ENCODE measurements at places on chromosomes 7 and 10.

- DNase-seq, result no peak
These were observed 82.2 kb downstream of the TSPAN12 start for GRCh38 chr7:120775755-120776154.

DNA sequence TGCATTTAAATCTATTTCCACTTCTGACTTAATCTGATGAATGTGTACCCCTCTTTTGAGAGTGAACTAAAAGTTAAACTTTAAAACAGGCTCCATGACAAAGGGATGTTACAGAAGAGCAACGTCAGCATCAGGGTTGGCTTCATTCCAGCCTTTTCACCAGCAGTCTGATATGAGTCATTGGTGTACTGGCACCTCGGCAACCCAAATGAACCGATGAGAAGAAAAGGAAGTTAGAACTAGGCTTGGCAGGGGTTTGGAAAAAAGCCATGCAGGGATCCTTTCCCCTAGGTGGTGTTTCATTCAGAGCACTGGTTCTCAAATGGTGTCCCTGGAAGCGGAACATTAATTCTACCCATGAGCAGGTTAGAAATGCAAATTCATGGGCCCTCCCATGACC, 53.6 kb downstream of the SEC61G start:
- DNase-seq, result peak; percentile 76

DNA sequence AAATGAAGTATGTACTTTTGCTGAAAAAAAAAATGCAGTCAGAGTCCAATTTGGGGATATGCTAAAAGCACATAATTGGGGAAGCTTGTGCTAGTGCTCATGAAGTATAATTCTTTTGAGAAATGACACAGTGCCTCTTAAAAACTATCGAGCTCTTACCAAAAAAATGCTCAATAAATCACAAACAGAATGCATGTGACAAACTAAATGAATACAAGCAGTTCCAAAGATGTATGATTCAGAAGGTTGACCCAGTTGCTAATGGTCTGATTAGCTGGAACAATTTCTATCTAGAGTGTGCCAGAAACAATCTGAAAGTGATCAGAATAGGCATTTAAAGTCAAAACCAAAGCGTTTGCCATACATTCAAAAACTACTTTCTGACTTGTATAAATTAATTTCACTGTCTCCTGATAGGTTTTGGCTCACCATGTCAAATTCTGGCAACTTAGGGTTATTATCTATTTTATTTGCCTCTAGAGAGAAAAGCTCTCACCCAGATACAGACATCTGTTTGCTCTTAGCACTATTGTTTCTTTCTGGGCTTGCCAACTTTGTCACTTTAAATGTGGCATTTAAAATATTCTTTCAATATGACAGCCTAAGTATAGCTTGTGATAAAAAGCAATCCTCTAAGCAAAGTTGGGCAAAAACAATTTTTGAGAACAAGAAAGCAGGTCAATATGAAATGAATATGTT, 114.7 kb upstream of the AHR start:
- no peak for DNase-seq

GRCh38 chr10:69220041-69220451, at the start of gene HKDC1:
HKDC1 (plus strand) TSS chr10:69220332; CDS start chr10:69220436, 104 bp downstream.
- DNase-seq, result no peak

- DNase-seq, result no peak
These were observed 322.8 kb upstream of the ANKRD30A start for GRCh38 chr10:36802490-36803153.

DNA sequence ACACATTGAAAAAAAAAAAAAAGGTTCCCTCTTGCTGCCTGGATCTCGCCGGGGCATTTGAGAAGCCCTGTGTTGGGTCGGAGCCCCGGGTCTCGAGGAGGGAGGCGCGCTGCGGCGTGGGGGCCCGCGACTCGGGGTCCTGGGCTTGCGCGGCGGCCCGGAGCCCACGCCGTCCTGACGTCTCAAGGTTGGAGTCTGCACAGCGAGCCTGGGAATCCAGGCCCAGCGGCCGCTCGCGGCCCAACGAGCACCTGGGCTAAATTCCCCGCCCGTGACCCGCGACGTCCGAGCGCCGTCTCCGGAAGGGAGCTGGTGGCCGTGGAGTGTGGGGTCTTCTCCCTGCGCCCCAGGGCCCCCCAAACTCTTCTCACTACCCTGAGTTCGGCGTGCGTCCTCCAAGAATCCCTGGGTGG, 1.4 kb upstream of the CTBP2 start:
- DNase-seq, result no peak

- no peak for DNase-seq
These were observed 222.8 kb upstream of the PRKCQ start for GRCh38 chr10:6802759-6803426.

DNA sequence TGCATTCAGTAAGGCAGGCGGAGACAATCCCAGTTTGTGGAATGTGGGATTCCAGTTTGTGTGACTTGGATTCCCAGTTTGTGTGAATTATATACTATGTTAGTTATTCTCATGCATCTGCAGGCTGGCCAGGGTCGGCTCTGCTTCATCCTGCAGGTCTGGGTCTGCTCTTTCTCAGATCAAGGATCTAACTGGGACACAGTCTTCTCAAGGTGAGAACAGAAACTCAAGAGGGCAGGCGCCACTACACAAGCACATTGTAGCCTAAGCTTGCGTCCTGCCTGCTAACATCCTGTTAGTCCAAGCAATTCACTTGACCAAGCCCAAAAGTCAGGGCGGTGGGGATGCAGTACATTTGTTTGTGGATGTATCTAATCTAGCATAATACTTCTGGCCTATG, 131.1 kb downstream of the SNX10 start:
- DNase-seq, result no peak

DNA sequence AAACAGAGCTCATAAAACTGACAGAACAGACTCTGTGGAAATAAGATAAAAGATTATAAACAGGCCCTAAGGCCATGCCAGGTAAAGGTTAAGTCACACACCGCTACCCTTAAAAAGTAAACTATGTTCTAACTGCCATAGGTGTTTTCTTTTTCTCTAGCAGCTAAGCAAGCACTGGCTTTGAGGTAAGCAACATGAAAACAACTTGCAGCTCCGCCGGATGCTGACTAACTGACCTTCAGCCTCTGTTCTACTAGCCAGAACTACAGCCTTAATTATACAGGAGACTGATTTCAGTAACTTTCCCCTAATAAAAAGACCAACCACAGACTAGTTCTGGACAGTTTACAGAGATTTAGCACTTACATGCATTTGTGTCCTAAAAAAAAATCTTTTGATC, 708.3 kb downstream of the CCSER2 start:
- DNase-seq, result no peak

- DNase-seq, result no peak
These were observed 816.4 kb downstream of the GRM8 start for GRCh38 chr7:126436213-126436868.

- DNase-seq, result no peak
These were observed 5.5 kb downstream of the FAM3C start for GRCh38 chr7:121390617-121391016.

- DNase-seq, result no peak
These were observed 29.4 kb downstream of the LSMEM1 start for GRCh38 chr7:112510001-112510742.

GRCh38 chr10:21314111-21314626, 211.3 kb downstream of the SKIDA1 start:
- DNase-seq, result no peak

DNA sequence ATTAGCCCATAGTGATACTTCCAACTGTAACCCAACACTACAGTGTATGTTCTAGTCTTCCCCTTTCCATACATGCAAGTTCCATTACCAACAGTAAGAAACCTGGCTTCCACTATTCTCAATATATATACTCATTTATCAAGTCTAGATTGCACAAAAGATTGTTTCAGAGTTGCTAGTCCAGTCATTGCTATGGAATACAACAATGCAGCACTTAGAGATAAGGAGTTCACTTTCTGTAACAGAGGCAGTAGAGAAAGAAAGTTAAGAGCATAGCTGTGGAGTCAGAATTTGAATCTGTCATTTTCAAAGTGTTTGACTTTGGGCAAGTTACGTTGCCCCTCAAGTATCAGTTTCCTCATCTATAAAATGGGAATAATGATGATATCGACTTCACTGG, 90.1 kb downstream of the RTKN2 start:
- DNase-seq, result no peak

GRCh38 chr10:117796130-117796745, 250.5 kb downstream of the RAB11FIP2 start:
- DNase-seq, result no peak

DNA sequence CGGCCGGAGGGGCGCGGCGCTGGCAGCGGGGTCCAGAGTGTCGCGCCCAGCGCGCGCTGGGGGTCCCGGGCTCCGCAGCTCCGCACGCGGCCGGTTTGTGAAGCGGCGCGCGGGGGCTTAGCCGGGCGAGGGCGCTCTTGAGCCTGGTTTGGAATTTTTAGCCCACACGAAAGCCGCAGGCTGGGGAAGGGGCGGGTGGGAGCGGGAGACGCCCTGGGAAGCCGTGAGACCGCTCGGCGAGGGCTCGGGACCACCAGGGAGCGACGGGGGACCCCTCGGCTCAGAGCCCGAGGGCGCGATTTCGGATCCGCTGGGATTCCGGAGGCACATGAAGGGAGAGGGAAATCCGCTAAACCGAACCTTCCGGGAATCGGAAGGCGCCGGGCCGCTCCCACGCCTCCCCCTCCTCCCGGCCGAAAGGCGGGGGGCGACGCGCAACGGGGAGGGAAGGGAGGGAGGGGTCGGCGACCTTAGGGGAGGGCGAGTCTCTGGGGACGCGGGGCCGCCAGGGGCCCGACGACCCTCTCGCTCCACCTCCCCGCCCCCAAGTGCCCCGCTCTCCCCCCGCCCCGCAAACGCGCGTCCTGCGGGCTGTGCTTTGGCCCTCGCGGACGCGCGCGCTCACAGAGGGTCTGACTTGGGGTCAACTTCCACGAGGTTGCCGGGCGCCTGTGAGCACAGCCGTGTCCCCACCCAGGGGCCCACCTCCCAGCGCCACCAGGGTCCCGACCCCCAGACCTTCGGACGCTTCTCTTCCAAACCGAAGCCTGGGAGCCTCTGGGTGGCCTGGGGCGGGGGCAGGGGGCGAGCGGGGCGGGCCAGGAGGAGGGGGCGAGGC, 5.1 kb upstream of the ELFN1 start:
- no peak for DNase-seq

DNA sequence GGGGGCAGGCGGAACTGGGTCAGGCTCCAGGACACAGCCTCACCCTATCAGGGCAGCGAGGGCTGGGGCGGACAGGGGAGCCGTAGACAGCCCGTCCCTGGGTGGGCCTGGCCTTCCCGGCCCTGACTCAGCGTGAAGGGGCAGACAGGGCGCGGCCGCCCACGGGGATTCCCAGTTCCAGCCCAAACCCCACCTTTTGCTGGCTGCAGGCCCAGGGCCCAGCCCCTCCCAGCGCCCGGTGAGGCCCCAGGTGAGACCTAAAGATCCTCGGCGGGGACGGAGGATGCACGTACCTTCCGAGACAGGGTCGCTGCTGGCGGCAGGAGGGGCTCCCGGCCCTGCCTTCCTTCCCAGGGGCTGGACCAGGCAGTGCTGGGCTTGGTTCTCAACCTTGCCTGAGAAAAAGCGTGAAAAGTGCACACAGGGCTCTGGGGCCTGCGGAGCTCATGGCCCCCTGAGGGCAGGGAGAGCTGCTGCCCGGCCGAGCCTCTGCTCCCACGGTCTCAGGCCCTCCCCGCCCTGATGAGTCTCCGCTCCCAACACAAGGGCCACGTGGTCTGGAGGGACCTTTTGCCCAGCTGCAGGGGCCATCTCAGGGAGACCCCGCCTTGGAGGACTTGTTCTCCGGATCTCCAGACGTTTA, 43.9 kb upstream of the DNAJB6 start:
- DNase-seq, result no peak

DNA sequence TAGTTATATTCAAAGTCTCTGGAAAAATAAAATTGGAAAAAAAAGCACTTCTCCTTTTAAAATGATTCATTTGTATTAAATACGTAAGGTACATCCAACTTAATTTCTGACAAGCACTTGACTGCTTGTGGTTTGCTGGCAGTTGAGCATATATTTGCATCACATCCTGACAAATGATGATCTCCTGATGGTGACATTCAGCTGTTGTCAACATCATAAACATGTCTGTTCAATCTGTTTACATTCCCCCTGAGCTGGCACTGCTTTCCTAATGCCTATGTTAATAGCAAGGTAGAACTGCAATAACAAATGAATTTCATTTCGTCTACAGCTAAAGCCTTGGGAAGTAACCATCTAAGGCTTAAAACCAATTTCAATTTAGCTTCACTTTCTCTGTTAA, 24.4 kb downstream of the TSPAN12 start:
- DNase-seq, result no peak

GRCh38 chr7:16926861-16927260, 45.1 kb upstream of the AGR3 start:
- DNase-seq, result no peak

GRCh38 chr7:3176112-3177000, 124.7 kb upstream of the SDK1 start:
- no peak for DNase-seq

DNA sequence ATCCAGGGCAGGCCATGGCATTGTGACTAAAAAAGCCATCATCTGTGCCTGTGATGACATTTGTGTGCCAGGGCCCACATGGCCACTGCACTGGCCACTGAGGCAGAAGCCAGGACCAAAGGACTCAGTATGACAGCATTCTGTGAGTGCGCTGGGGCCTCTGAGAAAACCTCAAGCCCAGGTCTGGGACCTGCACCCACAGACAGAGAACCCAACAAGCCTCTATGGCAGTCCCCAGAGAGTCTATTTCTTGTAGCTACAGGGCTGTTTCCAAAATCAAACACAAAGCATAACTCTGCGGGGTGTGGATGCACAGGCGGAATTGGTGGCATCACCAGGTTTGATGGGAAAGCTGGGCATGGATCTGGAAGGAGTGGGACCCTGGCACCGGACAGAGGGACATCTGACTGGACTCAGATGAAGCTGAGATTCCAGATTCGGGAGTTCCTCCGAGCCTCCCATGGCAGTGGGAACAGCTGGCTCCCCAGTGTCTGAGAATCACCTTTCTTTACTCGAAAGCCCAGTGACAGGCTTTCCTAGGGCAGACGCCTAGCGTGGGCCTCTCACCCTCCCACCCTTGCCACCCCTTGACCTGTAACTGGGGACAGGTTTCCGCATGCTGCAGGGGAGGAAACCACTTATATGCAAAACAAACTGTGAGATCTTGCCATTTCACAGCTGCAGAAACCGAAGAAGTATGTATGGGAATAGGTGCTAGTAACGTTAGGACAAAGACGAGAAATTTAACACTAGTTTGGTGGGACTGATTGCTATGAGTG, 70.6 kb upstream of the RHEB start:
- DNase-seq, result no peak

- DNase-seq, result no peak
These were observed 728 bp downstream of the PARD3 start for GRCh38 chr10:34814223-34814912.

- no peak for DNase-seq
These were observed at the start of gene VSTM4 for GRCh38 chr10:49115015-49115795. VSTM4 (minus strand) TSS chr10:49115522; CDS start chr10:49115485, 37 bp downstream.

- no peak for DNase-seq
These were observed 5.5 kb downstream of the NKX2-3 start for GRCh38 chr10:99537989-99538917.

DNA sequence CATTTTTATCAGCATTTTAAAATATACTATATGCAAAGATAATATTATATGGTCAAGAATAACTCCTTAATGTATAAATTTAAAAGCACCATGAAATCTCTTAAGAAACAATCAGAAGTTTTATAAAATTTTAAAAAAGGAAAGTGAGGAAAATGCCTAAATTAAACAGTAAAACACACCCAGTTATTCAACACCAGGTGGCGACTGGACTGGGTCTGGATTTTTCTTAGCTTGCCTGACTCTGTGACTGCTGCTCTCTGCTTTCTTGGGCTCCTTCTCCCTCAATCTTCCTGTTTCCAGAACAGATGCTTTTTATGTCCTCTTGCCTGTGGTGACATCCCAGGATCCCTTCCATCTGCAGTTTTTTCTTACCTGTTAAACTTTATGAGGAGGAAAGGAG, 200.3 kb downstream of the BICC1 start:
- no peak for DNase-seq

- DNase-seq, result no peak
These were observed at the start of gene RAB19 for GRCh38 chr7:140403878-140404564. RAB19 (plus strand) TSS chr7:140404058; CDS start chr7:140407647, 3,589 bp downstream.

All from epithelial cell of prostate (primary cell).